ENCODE measurements at places on chromosomes 5 and 9.

DNA sequence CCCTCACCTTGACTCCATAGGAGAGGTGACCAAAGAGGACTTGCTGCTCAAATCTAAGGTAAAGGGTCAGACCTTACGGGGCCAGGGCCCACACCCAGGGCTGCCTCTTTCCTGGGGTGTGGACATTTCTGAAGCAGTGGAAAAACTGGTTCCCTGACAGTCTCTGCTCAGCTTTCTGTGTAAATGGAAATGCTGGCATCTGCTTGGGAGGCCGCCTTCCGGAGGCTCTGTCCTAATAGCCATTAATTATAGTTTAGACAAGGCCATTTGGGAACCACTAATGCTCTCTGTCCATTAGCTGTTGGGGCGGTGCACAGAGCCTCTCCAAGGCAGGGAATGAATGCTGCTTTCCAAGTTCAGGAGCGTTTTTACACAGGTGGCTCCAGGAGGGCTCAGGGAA, 17.3 kb downstream of the USP20 start:
- peak; percentile 71 for ATAC-seq

DNA sequence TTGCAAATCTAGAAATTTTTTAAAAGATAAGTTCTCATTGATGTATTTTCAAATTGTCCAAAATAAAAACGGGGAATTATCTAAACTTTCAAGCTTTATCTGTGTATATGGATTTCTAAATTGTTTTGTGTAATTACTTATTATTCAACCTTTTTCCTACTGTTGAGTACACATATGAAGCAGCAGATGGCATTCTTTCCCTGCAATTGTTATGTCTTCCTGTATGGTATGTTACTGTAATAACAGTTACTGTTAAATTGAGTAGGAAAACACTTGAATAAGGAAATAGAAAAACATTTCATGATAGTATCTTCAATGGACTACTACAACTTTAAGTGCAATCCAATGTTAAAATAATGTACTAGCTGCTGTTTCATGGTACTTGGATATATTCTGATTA, 124.8 kb downstream of the RANBP17 start:
- ATAC-seq, result no peak

DNA sequence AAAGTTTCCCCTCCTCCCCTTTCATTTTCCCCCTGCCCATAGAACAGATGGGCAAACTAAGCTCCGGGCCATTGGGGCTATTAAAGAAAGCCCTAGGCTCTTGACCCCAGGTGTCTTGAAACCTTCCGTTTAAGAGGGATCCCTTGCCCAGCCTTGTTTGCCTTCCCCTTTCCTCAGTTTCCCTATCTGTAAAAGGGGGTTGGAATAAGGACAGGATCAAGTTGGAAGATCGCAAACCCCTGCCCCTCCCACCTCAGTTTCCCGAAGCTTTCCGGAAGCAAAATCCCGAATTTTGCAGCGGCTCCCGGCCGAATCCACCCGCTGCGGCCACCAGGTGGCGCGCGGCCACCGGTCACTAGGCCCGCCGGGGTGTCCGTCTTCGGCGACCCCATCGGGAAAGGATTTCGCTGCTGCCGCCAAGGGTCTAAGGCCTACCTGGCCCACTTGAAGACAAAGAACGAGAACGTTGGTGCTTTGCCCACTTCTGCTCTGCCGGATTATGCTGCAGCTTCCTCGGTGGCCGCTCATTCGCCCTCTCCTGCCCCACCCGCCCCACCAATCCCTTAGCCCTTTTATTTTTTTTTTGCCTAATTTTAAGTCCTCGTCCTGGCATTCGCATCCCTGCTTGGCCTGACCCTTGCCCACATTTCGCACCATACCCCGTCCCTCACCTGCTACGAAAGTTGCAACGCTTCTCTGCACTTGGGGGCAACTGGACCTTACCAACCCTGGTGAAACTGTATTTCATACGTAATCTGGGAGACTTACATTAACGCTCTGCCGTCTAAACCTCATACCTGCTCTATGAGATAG, 962 bp upstream of the NR6A1 start:
- peak; percentile 2 for ATAC-seq

GRCh38 chr5:36199620-36200019, 42.1 kb downstream of the NADK2 start:
- ATAC-seq, result no peak

- peak; percentile 85 for ATAC-seq
Measured at GRCh38 chr5:115601701-115602590, at the start of gene TICAM2. Gene TICAM2, minus strand, starts transcription at chr5:115602479. Its CDS starts 21,223 bp downstream, at chr5:115581256.

GRCh38 chr9:89032661-89033060, 41.4 kb downstream of the S1PR3 start:
- ATAC-seq, result no peak

GRCh38 chr9:101711330-101711941, 27.0 kb downstream of the GRIN3A start:
- no peak for ATAC-seq

DNA sequence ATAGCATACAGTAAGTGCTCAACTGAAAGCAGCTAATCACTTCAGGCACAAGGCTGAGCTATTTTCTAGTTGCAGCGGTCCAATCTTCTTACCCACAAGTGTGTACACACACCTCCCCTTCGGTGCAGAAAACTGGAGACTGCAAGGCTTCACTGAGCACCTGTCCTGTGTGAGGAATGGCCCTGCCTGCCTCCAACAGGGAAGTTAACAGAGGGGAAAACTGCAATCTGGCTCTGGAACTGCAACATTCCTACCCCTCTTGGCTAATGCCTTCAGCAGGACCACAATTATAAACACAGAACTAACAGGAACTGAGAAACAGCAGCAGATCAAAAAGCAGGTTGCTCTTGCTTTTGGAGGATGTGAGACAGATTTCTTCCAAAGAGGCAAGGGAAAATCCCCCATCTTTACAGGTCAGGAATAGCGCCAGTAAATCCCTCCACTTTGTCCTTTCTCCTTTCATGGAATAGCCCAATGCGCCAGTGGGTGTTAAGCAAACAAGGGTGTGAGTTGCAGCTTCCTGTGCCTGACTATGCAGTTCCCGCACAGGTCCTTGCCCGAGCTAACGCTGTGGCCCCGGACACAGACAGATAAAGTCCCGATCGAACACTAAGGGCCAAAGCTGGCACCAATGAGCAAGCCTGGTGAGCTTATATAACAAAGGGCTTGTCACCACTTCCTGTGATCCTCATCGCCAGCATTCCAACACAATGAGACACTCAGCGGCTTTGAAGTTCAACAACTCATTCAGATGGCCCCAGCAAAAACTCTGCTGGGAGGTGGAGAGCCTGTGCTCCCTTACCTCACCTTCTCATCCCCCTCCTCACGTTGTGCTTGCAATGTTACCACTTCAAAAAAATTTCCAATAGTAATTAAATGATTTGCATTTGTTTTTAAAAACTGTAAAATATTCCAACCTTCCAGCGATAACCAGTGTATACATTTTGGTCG, 21.5 kb downstream of the SHB start:
- ATAC-seq, result peak; percentile 74
